DMS79 treated with DMSO at 0.1 percent for 48 hours (cell line): ENCODE measurements at places on chromosomes 12 and 14.
A peak's percentile ranks its signal among the peaks of the same experiment; 100 is the strongest.

- DNase-seq: peak; percentile 84
Observed at GRCh38 chr12:48197549-48197970, 5.5 kb downstream of the OR10AD1 start.

DNA sequence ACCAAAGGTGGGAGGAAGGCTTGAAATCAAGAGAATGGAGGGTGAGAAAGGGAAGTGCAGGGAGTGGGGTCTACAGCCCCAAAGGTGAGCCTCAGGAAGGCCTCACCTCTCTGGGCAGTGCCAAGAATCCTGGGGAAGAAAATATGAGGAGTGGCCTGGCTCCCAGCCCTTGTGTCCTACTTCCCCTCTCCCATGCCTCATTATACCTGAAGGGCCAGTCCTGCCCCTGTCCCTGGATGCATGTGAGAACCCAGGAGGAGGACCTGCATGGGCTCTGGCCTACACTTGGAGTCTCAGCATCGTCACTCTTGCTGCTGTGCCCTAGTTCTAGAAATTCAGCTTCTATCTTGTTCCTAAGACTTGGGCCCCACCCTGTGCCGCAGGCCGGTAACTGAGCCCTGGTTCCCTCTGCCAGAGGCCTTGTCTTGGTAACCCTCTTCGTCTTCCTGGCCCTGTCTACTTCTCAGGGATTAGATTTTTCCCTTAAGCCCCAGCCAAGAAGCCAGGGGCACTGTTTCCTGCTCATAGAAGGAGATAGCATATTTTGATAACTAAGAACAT is 10.9 kb upstream of the MYH7 start:
- no peak for DNase-seq

DNA sequence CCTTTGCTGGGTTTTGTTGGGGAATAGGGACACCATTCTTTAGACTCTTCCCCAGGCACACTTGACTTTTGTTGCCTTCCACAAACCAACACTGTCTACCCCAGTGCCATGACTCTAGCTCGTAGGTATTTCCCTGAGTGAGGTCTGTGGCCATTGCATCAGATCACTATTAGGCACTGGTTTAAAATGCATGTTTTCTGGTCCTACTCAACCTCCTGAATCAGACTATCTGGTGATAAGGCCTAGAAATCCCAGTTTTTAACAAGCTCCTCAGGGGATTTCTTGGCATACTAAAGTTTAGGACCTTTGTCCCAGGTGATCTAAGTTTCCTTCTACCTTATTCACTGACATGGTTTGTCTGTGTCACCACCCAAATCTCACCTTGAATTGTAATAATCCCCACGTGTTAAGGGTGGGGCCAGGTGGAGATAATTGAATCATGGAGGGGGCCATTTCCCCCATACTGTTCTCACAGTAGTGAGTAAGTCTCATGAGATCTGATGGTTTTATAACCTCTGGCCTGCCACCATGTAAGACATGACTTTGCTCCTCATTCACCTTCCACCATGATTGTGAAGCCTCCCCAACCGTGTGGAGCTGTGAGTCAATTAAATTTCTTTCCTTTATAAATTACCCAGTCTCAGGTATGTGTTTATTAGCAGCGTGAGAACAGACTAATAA is 87.8 kb upstream of the PSMC1 start:
- no peak for DNase-seq

GRCh38 chr12:12919666-12920435 is 28.5 kb downstream of the GPRC5A start:
- DNase-seq: no peak

DNA sequence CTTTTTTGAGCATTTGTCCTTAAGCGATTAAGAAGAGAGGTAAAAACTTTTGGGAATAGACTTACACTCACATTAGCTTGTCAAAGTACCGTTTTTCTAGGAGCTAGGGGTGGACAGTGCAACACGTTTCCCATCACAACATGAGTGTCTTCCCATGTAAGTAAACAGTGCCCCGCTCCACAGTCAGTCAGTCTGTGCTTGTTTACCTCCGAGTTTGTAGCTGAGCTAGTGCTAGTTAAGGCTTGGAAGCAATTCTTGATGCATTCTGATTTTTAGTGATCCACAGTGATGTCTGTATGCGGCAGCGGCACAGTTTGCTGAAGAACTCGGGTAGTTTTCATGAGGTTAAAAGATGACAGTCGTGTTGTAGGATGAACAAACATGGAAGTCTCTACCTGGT is 941 bp downstream of the ZDHHC17 start:
- peak; percentile 44 for DNase-seq

DNA sequence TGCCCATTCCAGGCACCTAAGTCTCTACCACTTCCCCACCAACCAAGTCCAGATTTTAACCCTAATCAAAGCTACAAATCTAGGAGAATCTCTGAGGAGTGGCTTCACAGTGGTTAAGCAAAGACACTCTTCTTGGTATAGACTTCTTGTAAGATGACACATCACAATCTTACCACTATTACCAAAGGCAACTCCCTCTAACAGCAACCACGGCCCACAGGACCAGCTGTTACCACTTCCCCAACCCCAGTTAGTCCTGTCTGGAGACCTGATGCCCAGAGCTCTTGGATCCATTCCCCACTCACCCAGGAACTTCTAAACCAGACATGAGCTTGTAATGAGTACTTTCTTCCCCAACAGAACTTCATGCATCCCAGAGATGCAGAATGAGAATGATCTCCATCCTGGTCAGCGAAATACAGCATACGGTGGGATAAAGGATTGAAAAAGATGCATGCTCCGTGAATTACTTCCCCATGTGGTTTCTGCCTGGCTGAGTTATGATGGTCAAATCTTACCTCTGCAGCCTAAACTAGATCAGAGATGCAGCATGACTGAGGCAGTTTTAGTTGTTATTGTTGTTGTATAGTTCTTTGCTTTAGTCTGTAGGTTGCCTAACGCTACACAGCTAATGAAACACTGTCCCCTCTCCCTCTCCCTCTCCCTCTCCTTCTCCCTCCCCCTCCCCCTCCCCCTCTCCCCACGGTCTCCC is 87.7 kb upstream of the FOXN3 start:
- DNase-seq: no peak

GRCh38 chr12:95836630-95837239 is 22.0 kb upstream of the SNRPF start:
- DNase-seq: peak; percentile 82

- DNase-seq: peak; percentile 69
Observed at GRCh38 chr14:58171090-58171489, 19.1 kb upstream of the ARMH4 start.

GRCh38 chr12:52175371-52176350 is 16.2 kb downstream of the KRT80 start:
- DNase-seq: peak; percentile 81

- peak; percentile 14 for DNase-seq
Observed at GRCh38 chr14:99687284-99688209, 3.4 kb downstream of the CYP46A1 start.

DNA sequence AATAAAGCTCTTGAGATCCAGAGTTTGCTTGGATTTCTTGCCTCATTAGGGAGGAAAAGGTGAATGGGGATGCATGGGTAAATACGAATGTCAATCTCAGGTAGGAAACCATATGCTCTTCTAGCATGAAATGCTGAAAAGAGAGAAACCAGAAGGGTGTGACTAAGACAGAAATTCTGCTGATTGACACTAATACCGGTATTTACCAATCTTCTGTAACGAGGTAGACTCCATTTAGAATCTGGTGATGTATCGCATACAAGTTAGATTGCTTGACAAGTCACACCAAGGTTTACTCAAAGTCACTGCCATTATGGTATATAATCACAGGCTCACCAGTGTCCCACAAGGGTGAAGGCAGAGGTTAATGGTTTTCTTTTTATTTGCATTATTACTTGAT is 337.9 kb downstream of the NRXN3 start:
- DNase-seq: no peak

DNA sequence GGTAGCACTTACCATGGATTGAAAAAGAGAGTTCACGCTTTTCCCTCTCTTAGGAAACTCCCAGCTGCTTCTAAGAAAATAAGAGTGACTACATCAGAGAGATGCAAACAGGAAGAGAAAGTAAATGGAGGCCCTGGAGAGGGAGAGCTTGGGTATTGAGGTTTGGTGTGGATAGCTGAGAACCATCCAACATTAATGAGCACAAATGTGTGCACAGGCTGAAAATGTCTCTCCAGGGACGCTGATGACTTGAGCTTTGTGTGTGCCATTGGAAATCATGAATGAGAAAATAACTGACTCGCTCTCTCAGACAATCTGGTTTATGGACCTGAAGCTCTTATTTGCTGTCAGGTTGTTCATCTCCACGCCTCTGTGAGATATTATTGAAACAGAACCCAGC is 318.8 kb downstream of the NRXN3 start:
- no peak for DNase-seq

DNA sequence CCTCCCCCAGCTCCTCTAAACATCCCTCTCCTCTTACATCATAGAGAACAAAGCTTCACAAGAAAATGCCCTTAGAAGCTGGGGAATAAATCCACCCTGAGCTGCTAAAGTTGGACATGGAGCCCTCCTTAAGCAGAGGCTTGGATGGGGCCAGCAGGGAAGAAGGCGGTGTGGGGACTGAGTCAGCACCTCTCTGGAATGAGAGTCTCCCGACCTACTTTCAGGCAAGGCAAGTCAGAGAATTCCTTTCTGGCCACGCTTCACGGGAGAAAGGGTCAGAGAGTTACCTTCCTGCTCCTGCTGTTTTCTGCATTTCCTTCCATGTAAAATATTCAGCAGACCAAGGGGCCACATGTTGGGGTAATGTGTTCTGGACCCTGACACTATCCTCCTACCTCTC is 113.3 kb upstream of the PRB2 start:
- DNase-seq: no peak

DNA sequence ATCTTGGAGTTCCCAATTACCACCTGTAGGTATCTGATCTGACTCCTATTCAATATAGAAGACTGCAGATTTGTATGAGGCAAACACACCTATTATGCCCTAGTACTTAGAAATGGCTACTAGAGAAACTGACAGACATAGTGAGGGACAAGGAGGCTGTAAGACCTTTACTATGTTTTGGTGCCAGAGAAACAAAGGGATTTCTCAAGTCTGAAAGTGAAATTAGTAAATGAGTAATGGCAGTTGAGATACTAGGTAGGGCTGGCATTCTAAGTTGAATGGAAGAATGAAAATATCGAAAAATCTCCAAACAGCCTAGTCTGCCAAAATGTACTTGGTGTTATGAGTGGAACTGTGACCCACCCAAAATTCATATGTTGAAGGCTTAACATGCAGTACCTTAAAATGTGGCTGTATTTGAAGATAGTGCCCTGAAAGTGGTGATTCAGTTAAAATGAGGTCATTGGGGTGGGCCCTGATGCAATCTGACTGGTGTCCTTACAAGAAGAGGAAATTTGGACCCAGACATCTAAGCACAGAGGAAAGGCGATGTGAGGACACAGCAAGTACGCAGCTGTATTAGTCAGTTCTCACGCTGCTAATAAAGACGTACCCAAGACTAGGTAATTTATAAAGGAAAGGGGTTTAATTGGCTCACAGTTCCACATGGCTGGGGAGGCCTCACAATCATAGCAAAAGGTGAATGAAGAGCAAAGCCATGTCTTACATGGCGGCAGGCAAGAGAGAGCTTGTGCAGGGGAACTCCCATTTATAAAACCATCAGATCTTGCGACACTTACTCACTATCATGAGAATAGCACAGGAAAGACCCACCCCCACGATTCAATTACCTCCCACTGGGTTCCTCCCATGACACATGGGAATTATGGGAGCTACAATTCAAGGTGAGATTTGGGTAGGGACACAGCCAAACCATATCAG is 127.0 kb downstream of the APAF1 start:
- no peak for DNase-seq

- DNase-seq: peak; percentile 56
Observed at GRCh38 chr14:49497725-49498348, 88.3 kb downstream of the RPS29 start.

DNA sequence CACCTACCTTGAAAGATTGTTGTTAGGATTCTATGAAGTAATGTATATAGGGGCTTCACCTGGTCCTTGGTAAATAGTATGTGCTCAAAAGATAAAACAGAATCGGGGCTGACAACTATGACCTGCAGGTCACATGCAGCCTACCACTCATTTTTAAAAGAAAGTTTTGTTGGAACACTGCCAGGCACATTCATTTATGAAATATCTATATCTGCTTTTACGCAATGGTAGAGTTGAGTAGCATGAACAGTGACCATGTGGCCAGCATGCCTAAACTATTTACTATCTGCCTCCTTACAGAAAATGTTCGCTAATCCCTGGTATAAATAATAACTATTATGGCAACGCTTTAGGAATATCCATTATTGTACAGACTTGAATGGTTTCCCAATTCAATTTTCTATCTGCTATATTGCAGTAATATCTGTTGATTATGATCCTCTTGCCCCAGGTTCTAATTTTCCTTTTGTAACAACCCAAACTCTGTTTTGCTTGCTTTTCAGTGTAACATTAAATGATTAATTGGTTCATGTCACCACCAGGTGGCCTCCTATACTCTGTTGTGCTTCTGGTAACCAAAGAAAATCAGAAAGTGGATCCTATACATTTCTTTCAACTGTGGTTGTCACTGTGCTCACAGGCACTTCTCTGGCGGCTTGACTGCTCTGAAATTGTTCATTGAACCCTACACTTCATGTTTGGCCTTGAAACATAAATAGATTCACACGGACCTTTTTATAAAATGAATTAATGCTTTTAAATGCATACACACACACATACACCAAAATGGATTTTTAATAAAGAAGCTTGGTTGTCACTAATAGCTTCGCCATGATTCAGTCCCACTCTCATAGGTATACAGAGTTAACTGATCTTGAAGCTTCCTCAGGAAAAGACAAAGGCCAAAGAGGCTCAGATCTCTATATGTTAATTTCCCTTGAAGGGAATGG is 227.7 kb upstream of the NPAS3 start:
- peak; percentile 71 for DNase-seq

- DNase-seq: no peak
Observed at GRCh38 chr12:131390412-131391334, 320.2 kb upstream of the SFSWAP start.
